Natural killer cell (primary cell): ENCODE measurements at places on chromosomes 2 and 18. TPM values are rescaled to one million over a fixed set of nuclear protein-coding genes. Genes with fewer than 3 reads are reported as not detected.

Gene LRP1B
- 0.05 TPM for total RNA-seq

Gene KIF1A
- 0.09 TPM for total RNA-seq

Gene PLGLB2
- total RNA-seq: 4.1 TPM

Gene WNT6
- not detected for total RNA-seq

Gene SIX3
- total RNA-seq: 0.39 TPM

Gene ATP6V1C2
- total RNA-seq: not detected

Gene CFAP53
- 0.20 TPM for total RNA-seq

Gene LRATD1
- not detected for total RNA-seq

Gene CFC1
- total RNA-seq: not detected

Gene FBXO15
- 0.87 TPM for total RNA-seq

Gene MPV17
- total RNA-seq: 75.2 TPM

Gene THSD7B
- total RNA-seq: not detected

Gene REG1B
- total RNA-seq: not detected

Gene CPSF3
- 30.7 TPM for total RNA-seq

Gene KCNIP3
- not detected for total RNA-seq

Gene NABP1
- 44.5 TPM for total RNA-seq

Gene GCG
- not detected for total RNA-seq

Gene UBE2E3
- total RNA-seq: 59.3 TPM

Gene DQX1
- total RNA-seq: 0.21 TPM

Gene DNAJC5G
- total RNA-seq: not detected

Gene ERBB4
- not detected for total RNA-seq

Gene TRIM43
- not detected for total RNA-seq

Gene SDC1
- total RNA-seq: 0.63 TPM

Gene RBM44
- 1.8 TPM for total RNA-seq

Gene MARCHF4
- not detected for total RNA-seq

Gene KLHL41
- total RNA-seq: not detected

Gene TDRD15
- total RNA-seq: 0.33 TPM

Gene CCDC148
- total RNA-seq: not detected

Gene PPP1R1C
- not detected for total RNA-seq
